ENCODE measurements at places on chromosomes 2 and 18.

GRCh38 chr2:3784731-3785130 is 81.4 kb downstream of the DCDC2C start:
- DNase-seq: no peak

DNA sequence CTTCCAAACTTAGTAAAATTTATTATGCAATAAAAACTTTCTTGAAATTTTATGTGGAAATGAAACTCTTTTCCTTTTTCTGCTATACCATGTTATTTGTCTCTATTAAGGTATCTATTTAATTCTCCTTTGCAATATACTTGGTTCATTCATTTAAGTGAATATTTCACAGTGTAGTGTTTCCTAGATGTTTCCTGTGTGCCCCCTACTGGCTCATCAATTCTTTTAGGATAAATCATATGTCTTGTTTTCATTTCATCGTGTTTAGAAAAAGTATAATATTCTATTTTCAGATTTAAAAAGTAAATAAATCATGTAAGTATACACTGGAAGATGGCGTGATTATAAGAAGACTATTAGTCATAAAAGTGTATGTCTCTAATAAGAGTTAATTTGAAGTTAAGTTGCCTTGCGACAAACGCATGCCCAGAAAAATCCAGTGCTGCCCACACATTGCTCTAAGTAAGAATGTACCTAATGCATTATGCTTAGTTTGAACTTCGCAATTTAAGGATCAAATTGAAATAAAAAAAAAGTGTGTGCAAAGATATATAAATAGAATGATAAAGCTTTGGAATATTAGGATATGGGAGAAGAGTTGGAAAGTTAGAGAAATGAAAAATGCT is 525.4 kb downstream of the KCNJ3 start:
- no peak for DNase-seq

DNA sequence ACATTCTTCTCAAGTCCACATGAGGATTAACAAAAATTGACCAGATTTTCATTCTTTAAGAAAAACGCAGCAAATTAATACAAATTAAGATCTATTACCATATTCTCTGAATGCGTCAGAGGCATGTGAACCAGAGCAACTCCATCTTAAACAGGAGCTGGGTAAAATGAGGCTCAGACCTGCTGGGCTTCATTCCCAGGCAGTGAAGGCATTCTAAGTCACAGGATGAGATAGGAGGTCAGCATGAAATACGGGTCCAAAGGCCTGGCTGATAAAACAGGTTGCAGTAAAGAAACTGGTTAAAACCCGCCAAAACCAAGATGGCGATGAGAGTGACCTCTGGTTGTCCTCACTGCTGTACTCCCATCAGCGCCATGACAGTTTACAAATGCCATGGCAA is 217.6 kb downstream of the RDH14 start:
- no peak for DNase-seq

DNA sequence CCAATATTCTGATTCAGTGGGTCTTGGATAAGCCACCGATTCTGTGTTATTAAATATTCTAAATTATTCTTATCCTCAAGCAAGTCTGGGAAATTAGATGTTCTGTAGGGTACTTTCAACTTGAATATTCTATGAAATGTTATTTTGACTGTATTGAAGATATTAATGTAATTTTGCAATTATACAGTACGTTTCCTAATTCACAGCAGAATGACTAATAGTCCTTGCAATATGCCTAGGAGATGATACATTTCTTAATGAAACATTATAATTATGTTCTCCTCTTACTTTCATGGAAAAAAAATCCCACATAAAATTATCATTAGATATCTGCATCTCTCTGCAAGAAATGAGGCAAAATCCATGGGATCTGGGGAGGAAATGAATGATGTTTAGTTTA is 46.2 kb upstream of the PLA2R1 start:
- peak; percentile 38 for DNase-seq

DNA sequence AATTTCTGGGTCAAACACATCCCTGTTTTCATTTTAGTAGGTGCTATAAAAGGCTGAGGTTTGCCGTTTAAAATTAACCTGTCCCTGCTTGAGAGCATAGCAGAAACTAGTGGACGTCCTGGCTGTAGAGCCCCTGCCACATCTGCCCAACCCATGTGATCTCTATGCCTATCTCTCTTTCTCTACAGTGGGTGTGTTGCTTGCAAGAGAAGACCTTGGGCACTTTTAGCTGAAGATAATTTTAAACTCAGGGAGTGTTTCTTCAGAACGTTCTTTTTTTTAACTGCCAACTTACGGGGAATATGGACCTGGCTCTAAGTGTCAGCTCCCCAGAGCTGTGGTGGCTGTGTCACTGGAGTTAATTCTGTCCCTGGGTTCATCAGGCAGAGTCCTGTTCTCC is 100.6 kb downstream of the NRP2 start:
- no peak for DNase-seq

DNA sequence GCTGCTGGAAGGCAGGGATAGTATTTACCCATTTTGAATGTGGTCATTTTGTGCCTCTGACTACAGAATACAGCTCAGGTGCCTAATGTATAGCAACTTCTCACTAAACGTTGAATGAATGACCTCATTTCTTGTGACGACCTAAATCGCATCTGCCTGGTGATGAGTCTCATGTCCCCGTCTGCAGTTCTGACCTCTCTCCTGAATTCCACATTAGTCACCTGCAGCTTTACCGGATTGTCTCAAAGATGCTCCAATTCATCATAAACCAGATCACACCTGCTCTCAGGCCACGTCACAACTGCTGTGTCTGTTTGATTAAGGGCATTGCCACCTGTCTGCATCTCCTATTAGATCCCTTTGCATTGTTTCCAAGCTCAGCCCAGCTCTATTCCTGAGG is 133.6 kb upstream of the MYT1L start:
- DNase-seq: no peak

DNA sequence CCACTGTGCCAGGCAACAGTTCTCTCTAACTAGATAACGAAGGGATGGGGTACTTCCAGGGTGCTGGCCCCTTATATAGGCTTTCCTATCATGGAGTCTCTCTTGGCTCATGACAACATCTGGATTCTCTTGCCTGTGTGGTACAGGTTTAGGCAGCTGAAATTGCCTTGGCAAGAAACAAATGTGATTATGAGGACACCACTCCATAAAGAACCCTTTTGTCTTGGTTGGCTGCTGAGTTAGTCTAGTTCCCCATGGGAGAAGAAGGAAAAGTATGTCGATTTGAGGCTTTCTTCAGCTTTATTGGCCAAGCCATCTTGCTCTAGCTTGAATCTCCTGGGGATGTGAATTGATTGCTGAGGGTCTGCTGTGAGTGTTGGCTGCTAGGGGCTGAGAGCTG is 76.3 kb upstream of the ZCCHC2 start:
- DNase-seq: no peak

DNA sequence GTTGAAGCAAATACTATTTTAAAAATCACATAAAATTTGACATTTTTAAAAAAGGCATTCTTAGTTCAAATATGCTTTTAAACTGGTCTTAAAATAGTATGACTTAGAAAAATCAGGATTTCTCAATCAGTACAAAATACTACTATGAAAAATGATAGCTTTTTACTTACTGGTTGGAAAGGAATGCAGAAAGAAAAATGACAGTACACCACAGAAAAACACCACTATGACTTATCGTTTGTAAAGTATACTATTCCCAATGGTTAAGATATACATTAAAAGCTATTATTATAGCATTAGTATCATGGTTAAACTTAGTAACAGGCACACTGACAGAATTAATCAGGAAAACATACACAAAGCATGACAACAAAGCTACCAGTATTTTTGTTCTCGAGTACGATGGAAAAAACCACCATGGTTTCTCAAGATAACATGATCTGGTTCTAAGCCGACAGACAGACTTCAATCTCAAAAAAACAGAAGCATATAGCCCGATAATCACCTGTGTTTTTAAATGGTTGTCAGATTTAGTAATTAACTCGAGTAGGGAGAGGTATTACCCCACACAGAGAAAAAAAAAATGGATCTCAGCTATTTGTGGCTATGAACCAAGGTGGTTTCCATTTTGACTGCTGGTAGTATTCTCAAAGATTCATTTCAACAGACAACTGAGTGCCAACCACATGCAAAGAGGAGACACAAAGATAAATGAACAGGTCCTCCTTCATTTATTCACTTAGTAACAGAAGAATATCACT is 39.1 kb downstream of the CUL3 start:
- no peak for DNase-seq

- DNase-seq: no peak
Measured at GRCh38 chr2:30464544-30465170, 17.6 kb downstream of the LCLAT1 start.

DNA sequence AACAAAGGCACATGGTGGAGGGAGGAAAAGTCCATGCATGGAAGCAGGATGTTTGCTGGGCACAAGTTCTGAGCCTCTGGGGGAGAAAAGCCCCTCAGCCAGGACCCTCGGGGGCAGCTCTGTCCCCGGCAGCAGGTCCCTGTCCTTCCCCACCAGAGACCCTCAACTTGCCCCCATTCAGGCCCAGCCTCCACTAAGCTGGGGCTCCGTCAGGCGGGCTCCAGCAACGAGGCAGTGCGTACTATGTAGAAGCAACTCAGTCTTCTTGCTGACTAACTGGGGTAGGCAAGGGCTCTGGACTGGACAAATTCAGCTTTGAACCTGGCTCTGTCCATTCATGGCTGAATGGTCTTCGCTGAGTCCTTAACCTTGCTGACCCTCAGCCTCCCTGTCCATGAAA is 23.0 kb downstream of the CFAP65 start:
- DNase-seq: no peak

- DNase-seq: no peak
Measured at GRCh38 chr2:197179744-197180498, 130.7 kb downstream of the ANKRD44 start.

DNA sequence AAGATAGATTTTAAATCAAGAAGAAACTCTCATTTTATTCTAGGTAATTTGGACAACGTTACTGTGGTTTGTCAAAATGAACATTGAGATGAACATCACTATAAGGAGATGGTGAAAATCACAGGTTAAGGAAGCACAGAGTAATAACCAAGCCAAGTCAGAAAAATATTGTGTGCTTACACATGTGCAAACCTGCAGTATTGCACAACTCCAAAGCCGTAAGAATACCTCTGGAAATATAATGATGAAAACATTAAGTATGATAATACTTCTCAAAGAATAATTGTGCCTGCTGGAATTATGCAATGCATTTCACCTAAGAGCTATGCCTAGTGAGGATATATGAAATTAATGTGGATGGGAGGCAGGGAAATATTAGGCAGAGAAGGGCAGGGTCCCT is 21.1 kb upstream of the GALNT5 start:
- DNase-seq: no peak

GRCh38 chr2:64062840-64063239 is 43.6 kb upstream of the VPS54 start:
- no peak for DNase-seq

- DNase-seq: no peak
Measured at GRCh38 chr2:165920748-165921147, 32.8 kb downstream of the TTC21B start.

- peak; percentile 40 for DNase-seq
Measured at GRCh38 chr2:98731894-98732349, 990 bp upstream of the MGAT4A start.

DNA sequence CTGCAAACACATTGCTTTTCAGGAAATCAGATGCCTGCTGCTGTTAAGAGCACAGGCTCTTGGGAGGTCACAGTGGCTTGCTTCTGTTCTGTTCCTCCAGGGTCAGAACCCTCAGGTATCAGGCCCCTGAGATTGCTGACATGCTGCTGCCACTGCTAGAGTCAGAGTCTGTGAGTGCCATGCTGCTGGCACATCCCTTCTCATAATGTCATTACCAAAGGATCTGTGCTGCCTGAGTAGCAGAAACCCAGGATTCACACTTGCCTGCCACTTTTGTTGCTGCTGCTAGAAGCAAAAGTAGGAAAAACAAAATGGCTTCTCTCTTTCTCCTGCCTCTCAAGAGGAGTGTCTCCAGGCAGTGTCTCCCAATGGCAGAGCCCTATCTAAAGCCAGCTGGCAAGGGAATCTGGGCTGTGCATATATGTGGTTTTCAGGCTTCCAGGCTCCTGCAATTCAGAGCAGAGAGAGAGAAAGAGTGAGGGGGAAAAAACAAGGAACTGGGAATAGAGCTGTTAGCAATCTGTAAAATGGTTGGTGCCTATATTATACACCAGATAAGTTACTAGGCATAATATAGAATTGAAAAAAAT is 180.3 kb downstream of the MYCN start:
- no peak for DNase-seq

DNA sequence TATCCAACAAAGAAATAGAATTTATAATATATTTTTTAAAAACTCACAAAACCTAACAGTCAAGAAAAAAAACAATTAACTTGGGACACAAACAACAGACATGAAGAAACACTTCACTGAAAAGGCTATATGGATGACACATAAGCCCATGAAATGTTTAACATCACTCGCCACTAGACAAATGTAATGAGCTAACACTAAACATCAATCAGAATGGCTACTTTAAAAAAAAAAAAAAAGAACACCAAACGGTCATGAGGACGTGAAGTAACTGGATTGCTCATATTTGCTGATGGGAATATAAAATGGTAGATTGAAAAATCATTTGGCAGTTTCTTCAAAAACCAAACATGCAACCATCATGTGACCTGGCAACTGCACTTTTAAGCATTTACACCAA is 97.3 kb upstream of the RGPD4 start:
- DNase-seq: no peak

GRCh38 chr2:23566241-23567142 is 181.5 kb downstream of the KLHL29 start:
- DNase-seq: no peak

DNA sequence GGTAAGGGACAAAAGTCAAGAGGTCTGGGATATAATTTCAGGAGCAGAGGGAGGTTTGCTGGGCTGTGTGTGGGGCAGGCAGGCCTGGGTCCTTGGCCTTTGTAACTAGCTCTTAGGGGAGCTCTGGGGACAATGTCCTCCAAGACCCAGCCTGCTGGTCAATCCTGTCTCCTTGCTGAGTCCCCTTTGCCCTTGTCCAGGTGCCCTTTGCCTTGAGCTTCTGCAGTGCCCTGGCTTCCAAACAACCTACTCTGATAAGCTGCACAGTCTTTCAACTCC is 30.0 kb upstream of the REEP1 start:
- DNase-seq: no peak

GRCh38 chr2:15364561-15364960 is 196.6 kb downstream of the NBAS start:
- no peak for DNase-seq

GRCh38 chr18:35215026-35215425 is 25.8 kb upstream of the ZNF397 start:
- DNase-seq: no peak

DNA sequence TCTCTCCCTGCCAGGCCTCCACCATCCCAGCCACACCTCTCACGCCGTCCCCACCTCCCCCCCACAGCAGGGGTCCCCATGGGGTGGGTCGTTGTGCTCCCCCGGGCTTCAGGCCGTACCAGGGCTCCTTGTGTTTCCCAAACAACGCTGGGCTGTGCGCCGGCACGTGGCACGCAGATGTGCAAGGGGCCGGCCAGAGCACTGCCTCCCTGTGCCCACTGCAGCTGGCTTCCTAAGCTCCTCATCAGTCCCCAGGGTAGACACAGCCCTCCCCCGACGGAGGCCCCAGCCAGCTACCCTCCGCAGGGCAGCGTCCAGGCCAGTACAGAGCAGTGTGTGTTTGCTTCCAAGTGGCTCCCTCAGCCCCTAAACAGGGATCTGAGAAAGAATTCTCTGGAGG is 34.0 kb downstream of the BIN1 start:
- no peak for DNase-seq

GRCh38 chr2:194486326-194486725 is 1170.7 kb upstream of the SLC39A10 start:
- no peak for DNase-seq

Measured in inflammatory macrophage treated with lipopolysaccharide for 1 hour (primary cell).